Skeletal muscle cell (primary cell): ENCODE measurements at places on chromosomes 4 and X.
A peak's percentile ranks its signal among the peaks of the same experiment; 100 is the strongest.

- no peak for DNase-seq
These were observed 338.2 kb upstream of the GATB start for GRCh38 chr4:152099061-152099425.

GRCh38 chrX:52574416-52575275 lies 57.8 kb upstream of the XAGE1B start:
- DNase-seq: peak; percentile 13

DNA sequence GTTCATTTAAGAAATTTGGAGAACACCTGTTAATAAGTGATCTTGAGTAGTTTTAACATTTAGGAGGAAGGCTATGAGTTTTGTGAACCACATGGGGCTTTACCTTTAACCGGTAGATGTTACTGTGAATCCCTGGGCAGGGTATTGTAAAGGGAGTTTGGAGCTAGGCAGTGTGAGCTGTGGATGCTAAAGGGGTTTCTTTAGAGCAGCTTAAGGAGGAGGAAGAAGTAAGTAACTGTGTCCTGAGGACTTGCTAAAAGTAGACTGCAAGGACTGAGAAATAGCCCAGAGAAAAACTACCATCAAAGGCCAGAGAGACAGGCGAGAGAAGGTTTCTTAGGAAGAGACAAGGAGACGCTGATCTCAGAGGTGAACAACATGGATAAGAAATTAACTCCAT lies 5.6 kb downstream of the RHOH start:
- DNase-seq: no peak

- no peak for DNase-seq
These were observed 52.9 kb upstream of the CXCL8 start for GRCh38 chr4:73687421-73687820.

DNA sequence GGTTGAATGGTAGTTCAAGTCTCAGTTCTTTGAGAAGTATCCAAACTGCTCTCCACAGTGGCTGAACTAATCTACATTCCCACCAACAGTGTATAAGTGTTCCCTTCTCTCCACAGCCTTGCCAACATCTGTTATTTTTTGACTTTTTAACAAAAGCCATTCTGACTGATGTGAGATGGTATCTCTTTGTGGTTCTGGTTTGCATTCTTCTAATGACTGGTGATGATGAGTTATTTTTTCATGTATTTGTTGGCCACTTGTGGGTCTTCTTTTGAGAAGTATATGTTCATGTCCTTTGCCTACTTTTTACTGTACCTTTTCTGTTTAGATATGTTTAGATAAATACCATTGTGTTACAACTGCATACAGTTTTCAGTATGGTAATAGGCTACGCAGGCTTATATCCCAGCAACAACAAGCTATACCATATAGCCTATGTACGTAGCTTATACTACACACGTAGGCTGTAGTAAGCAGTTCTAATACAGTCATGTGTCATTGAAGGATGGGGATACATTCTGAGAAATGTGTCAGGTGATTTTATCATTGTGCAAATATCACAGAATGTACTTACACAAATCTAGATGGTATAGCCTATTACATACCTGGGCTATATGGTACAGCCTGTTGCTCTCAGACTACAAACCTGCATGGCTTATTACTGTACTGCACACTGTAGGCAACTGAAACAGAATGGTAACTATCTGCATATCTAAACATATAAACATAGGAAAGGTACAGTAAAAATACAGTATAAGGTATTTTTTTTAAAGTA lies 28.1 kb downstream of the KLHL8 start:
- no peak for DNase-seq

DNA sequence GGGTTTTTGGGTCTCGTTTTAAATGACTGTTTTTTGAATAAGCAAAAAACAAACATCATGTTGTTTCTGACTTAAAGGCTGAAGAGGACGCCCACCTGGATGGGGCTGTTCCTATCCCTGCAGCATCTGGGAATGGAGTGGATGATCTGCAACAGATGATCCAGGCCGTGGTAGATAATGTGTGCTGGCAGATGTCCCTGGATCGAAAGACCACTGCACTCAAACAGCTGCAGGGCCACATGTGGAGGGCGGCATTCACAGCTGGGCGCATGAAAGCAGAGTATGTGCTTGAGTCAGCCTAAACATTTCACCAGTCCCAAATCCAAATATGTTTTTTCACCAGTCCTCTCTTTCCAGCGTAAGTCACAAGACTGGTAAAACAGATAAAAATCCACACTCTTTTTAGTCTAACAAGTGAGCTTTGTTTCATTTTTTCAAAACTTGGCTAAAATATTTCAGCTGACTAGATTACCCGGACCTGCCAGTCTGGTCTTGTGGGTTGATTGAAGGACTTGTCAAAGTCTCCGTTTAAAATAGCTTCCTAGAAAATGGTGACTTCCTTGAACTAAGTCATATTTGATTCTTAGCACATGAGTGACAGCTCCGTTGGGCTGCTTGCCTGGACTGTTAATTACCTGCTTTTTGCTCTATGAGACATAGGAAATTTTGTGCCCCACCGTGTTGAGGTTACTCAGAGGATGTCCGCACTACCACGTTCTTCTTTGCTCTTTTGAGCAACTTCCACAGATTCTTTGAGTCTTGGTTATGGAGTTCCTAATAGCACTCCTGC lies 20.8 kb downstream of the ENOPH1 start:
- DNase-seq: no peak

- DNase-seq: no peak
These were observed 2.6 kb downstream of the TEX13B start for GRCh38 chrX:107979534-107979933.

DNA sequence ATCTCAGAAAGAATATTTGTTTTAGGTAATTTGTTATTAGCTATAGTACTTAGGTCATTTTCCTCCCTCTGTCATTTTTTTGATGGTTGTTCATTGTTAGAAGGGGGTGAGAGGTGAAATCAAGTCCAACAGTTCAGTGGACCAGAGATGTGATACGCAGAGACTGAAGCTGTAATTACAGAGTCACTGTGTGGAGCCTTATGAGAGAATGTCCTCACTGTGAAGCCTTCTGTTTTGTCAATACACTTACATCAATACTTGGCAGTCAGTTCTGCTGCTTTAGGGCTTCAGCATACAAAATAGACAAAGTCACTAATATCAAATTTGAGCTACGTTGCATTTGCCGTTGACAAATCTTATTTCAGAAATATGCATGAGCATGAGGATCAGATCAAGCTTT lies 692.5 kb downstream of the C4orf33 start:
- no peak for DNase-seq

GRCh38 chrX:360496-361150 lies 26.1 kb downstream of the PPP2R3B start:
- DNase-seq: no peak

DNA sequence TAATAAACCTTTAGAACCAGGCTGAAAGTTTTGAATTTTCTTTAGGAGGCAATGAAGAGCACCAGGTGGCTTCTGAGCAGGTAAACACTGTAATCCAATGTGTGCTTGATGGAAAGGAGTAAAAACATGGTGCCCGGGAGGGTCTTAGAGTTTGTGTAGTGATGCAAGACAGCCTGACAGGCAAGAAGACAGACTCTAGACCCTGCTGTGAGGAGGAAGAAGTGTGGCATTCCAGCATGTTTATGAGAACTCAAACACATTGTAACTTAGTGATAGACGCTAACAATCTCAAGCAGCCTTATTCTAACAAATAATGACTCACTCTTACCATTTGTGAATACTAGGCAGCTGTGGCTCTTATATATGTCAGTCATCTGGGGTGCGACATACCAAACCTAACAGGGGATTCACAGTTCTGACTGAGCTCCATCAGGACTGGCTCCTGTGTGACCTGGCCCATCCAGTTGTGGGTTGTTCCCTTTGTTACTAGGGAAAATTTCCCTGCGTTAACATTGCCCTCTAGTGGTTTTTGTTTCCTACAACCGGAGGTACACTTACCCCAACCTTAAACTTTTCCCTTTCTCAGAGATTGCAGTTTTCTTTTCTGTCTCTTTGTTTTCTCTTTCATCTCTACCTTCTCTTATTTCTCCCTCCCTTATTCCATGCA lies 53.8 kb downstream of the VSIG4 start:
- DNase-seq: peak; percentile 5

- DNase-seq: no peak
These were observed 1.6 kb upstream of the ATP6AP2 start for GRCh38 chrX:40579141-40579540.

DNA sequence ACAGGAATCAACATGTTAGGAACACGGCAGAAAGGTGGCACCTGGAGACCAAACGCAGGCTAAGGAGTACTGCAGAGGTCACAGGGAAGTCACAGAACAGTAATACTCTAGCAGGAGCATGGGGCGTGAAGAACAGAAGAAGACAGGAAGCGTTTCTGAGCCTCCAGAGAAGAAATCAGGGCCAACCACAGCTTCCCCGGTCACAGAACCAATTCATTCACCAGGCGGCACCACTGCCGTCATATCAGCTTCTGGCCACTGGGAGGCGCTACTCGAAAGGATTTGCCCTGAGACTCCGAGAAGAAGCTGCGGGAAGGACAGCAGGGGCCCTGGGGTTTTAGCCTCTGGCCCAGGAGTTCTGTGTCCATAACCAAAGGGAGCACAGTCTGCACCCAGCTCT lies 78.0 kb upstream of the DRD5 start:
- DNase-seq: no peak

GRCh38 chr4:147617841-147618691 lies 869 bp downstream of the TMEM184C start:
- DNase-seq: no peak

- no peak for DNase-seq
These were observed 5.7 kb downstream of the JAKMIP1 start for GRCh38 chr4:6194458-6195195.

DNA sequence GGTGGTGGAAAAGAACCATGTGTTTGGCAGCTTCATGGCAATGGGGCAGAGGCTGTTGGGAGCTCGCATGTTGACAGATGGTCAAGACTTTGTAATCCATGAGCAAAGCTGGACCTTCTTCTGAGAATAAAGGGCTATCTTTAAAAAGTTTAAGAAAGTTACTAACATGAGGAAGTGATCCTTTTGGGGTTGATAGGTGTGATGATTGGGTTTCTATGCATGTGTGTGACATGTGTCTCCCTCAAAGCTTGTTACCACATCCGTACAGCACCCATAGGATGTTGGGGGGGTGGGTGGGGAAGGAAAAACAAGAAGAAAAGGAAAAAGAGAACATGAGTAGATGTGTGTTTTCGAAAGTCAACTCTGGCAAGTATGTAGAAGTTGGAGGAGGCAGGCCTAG lies 123.0 kb upstream of the TLR3 start:
- no peak for DNase-seq

- DNase-seq: no peak
These were observed 2.7 kb downstream of the FAT4 start for GRCh38 chr4:125317525-125317877.

DNA sequence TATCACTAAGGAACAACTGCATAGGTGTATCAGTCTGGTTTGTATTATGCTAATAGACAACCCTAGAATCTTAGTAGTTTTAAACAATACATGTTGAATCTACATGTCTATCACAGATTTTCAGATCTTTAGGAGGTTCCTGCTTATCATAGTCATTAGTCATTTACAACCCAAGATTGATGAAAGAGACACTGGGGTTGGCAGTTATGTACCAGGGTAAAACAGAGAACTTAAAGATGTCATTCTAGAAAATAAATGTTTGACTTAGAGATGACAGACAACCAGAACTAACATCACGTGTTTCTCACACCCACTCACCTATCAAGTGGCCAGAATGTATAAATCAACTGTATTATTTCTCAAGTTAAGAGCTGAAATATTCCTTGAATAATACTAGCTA lies 181.9 kb downstream of the PABPC4L start:
- no peak for DNase-seq

- no peak for DNase-seq
These were observed 875.4 kb downstream of the ADGRL3 start for GRCh38 chr4:62075521-62075920.

DNA sequence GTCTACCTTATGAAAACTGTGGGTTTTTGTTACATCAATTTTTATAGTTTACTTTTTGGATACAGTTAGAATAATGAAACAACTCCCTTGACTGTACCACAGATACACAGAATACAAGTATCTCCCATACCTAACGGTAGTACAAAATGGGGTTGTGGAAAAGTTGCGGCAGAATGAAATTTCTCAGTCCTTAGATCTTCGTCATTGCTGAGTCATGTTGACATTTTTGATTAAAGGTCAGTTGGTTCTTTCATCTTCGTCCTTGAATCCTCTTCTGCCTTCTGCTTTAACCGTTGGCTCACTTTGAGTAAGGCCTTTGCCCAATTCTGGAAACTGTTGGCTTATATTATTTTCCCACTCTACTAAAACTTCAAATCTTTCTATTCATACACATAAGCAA lies 75.6 kb downstream of the TRIML1 start:
- no peak for DNase-seq

DNA sequence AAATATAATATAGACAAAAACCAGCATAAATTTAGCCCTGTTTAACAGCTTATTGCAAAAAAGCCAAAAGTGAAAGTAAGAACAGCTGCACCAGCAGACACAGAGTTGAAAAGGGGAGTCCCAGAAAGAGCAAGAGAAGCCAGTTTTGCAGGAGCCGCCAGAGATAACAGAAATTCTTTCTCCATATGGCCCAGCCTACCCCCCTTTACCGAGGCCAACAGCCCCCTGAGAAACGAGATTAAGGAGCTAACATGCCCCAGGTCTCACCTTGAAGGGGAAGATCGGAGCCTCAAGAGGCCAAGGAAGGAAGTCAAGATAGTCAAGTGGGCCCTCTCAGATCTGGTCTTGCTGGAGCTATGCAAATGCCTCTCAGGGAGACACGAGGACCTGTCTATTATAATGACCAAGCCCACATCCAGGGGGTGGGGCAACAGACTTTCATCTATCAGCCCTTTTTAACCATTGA lies 4.8 kb downstream of the ACOX3 start:
- no peak for DNase-seq

DNA sequence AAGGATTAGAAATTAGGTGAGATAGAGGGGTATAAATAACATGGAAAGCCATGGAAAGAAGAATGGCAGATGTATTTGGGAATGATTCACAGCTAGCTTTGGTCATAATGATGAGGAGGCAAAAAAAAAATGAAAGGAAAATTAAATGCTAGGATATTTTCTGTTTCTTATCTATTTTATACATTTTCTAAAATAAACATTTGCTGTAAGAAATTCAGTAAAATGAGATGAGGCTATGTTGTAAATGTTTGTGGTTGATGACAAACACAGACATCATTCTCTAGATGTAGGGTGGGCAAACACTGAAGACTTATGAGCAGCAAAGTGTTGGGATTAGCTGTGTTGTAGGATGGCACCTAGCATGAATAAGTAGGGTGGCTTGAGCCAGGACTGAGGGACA lies 407.1 kb downstream of the IL15 start:
- peak; percentile 25 for DNase-seq
